ENCODE measurements at places on chromosomes 4 and X. TPM values are rescaled to one million over a fixed set of nuclear protein-coding genes. Genes with fewer than 3 reads are reported as not detected.

Gene HS6ST2
- polyA plus RNA-seq, result not detected

Gene SHROOM3
- 10.8 TPM for polyA plus RNA-seq

Gene GAGE12F
- not detected for polyA plus RNA-seq

Gene SEC24D
- polyA plus RNA-seq, result 111 TPM

Gene NSUN7
- polyA plus RNA-seq, result not detected

Gene CCNQ
- polyA plus RNA-seq, result 35.2 TPM

Gene AWAT2
- polyA plus RNA-seq, result not detected

Gene CSN2
- not detected for polyA plus RNA-seq

Gene TMSB15C
- 1.9 TPM for polyA plus RNA-seq

Gene UGT2B11
- polyA plus RNA-seq, result not detected

Gene SMR3B
- polyA plus RNA-seq, result not detected

Gene KLKB1
- not detected for polyA plus RNA-seq

Gene L1CAM
- polyA plus RNA-seq, result 1.9 TPM
